ENCODE measurements at places on chromosomes 7 and 10. TPM values are rescaled to one million over a fixed set of nuclear protein-coding genes. Genes with fewer than 3 reads are reported as not detected.

DNA sequence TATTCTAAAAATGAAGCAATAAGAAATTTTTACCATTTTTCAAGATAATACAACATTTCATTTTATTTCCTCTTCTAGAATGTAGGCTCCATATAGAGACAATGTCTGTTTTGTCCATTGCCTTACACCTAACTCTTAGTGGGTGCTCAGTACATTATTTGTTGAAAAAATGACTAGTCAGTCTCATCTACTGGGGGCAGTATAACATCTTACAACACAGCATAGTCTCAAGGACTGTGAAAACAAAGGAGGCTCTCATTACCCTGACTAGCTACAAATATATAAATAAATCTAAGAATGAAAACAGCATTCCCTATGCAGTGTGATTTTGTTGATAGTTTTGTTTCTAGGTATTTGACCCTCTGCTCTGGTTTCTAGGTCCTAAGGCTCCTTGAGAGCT lies 11.6 kb downstream of the CRPPA start:
- H3K27me3 ChIP-seq: no peaks in the 10 kb centered on the region
- H3K27ac ChIP-seq: no peak overlapping the region
- no peak for DNase-seq
- H3K36me3 ChIP-seq: no peaks in the 10 kb centered on the region
- no peaks in the 10 kb centered on the region for H3K4me1 ChIP-seq

DNA sequence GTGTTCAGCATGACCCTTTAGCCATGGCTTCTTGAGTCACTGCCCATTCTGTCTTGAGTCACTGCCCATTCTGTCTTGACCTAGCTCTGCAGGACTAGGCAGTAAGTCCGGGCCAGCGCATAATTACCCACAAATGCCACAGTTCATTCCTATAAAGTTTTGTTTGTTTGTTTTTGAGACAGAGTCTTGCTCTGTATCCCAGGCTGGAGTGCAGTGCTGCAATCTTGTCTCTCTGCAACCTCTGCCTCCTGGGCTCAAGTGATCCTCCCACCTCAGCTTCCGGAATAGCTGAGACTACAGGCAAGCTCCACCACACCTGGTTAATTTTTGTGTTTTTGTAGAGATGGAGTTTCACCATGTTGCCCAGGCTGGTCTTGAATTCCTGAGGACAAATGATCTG lies 32.7 kb upstream of the TARP start:
- DNase-seq: no peak
- no peak overlapping the region for H3K27ac ChIP-seq
- H3K4me3 ChIP-seq: no peak overlapping the region
- H3K36me3 ChIP-seq: no peaks in the 10 kb centered on the region

DNA sequence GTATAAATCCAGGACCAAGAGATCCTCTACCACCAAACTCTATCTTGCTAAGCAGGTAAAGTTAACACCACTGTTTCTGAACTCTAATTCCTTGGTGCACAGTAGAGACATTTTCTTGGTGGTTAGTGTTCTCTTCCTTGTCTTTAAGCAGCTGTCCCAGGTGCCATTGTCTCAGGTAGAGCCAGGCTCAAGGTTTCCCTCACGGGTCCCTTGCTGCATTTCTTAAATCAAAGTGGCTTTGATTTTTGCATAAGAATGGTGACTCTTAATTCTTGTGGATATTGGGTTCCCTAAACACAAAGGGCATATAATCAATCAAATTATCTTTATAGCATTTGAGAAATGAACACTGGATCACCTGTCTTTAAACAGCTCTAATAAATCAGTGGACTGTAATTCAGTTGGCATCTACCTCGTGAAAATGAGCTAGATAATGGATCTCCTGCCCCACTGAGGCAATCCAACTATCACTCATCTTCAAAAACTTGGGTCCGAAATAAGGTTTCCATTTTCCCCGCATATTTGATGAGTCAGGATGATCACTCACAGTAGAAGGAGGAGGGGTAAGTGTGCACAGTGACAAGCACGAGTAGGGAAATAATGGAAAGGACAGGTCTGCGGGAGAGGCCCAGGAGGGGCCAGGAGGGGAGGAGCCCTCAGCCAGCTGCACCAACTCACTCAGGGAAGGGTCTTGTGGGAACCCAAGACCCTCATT lies 2.4 kb downstream of the ABCC2 start:
- no peak for DNase-seq
- H3K4me1 ChIP-seq: no peaks in the 10 kb centered on the region
- H3K36me3 ChIP-seq: no peaks in the 10 kb centered on the region

DNA sequence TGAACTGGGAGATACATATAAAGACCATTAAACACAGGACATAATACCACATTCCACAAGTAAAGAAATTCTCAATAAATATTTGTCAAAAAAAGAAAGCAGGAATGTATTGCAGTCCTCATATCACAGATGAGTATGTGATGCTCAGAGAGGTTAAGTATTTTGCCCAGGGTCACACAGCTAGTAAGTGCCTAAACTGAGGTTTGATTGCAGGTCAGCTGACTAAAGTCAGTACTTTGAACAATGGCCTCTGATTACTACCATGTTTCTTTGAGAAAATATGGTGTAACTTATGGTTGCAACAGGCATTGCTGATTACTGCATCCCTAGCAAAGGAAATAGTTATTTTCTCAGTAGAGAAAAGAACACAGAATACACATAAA lies 267.1 kb downstream of the ELMO1 start:
- H3K4me3 ChIP-seq: no peak overlapping the region
- H3K27me3 ChIP-seq: no peaks in the 10 kb centered on the region
- no peaks in the 10 kb centered on the region for H3K36me3 ChIP-seq
- DNase-seq: no peak
- H3K4me1 ChIP-seq: no peaks in the 10 kb centered on the region
- no peak overlapping the region for H3K27ac ChIP-seq

Gene SPDYE1
- total RNA-seq: 0.13 TPM

Gene INSYN2A
- total RNA-seq: not detected

- no peak overlapping the region for H3K27ac ChIP-seq
- no peak for DNase-seq
- H3K4me1 ChIP-seq: no peaks in the 10 kb centered on the region
- no peak overlapping the region for H3K4me3 ChIP-seq
These were observed 246.6 kb downstream of the ADRA2A start for GRCh38 chr10:111323389-111323966.

DNA sequence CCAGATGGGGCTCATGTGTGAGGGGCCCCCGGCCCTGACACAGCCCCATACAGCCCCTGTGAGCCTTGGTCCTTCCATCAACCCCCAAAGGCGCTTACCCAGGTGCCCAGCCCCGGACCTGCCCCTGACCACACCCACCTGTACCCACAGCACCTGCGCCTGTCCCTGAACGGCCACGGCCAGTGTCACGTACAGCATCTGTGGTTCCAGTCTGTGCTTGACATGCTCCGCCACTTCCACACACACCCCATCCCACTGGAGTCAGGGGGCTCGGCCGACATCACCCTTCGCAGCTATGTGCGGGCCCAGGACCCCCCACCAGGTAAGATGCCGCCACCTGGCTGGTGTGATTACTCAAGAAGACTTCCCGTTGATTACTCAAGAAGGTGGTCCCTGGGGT lies 33.5 kb downstream of the SH2B2 start:
- DNase-seq: no peak
- H3K27me3 ChIP-seq: no peaks in the 10 kb centered on the region
- H3K27ac ChIP-seq: no peak overlapping the region
- no peaks in the 10 kb centered on the region for H3K36me3 ChIP-seq
- no peak overlapping the region for H3K4me3 ChIP-seq

- H3K4me1 ChIP-seq: no peaks in the 10 kb centered on the region
- no peaks in the 10 kb centered on the region for H3K27me3 ChIP-seq
- H3K27ac ChIP-seq: no peak overlapping the region
- DNase-seq: no peak
These were observed 162.4 kb upstream of the MDFIC start for GRCh38 chr7:114759347-114760062.

GRCh38 chr7:100053215-100053614 lies 3.6 kb downstream of the ZSCAN21 start:
- peaks cover 21% of the 10 kb centered on the region for H3K36me3 ChIP-seq
- no peak overlapping the region for H3K4me3 ChIP-seq
- H3K27ac ChIP-seq: no peak overlapping the region
- DNase-seq: peak; percentile 13
- H3K4me1 ChIP-seq: peaks cover 13% of the 10 kb centered on the region
- no peaks in the 10 kb centered on the region for H3K27me3 ChIP-seq

- H3K36me3 ChIP-seq: no peaks in the 10 kb centered on the region
- no peaks in the 10 kb centered on the region for H3K4me1 ChIP-seq
- no peak overlapping the region for H3K27ac ChIP-seq
- DNase-seq: no peak
These were observed 196.5 kb downstream of the PHF14 start for GRCh38 chr7:11170175-11170574.

DNA sequence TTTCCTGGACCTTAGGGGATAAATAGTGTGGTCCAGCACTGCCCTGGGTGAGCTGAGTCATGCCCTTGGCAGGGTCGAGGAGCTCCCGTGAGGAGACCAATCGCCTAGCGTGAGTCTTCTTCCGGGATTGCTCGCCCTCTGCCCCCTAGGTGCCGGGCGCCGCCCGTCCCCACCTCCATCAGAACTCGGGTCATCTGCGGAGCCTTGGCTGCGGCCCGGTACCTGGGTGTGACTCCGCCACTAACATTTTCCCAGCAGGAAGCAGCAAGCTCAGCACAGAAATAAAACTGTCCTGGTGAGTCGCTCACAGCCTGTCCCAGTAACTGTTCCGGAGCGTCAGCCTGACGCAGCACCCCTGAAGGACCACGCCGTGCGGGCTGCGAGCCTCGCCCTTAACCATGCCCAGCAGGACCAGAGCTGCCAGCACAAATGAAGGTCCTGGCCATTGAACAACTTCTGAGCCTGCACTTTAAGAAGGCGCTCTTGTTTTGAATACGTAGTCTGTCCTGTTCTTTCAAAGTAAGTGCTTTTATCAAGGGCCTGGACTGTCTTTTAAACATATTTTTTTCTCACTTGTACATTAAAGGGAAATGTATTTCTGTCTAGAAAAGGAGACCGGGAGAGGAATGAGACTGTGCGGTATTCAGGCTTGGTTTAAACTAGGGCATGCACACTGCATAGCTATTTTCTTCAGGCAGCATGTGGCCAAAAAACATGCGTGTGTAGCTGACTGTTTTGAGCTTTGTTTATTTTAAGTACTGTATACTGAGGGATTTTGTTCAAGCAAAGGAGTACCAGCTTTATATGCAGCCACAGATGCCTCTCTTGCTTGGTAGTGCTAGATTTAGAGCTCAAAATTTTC lies 136.7 kb downstream of the HECW1 start:
- H3K4me1 ChIP-seq: no peaks in the 10 kb centered on the region
- no peaks in the 10 kb centered on the region for H3K27me3 ChIP-seq
- no peaks in the 10 kb centered on the region for H3K36me3 ChIP-seq
- H3K4me3 ChIP-seq: no peak overlapping the region
- no peak for DNase-seq

DNA sequence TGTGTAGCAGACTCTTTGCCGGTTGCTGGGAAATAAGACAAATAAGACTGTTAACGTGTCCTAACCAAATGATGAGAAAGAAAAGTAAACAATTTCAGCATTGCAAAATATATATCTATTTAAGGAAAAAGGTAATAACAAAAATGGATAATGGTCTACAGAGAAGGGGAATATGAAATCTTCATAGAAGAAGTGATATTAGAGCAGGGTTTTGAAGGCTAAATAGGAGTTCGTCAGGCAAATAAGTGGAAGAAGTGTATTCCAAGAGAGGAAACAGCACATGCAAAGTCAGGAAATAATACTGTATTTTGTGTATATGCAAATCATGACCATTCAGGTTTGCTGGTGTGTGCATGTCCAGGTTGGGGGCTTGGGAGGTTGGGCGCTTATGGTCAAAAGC lies 55.3 kb upstream of the OSBPL3 start:
- H3K36me3 ChIP-seq: no peaks in the 10 kb centered on the region
- no peak overlapping the region for H3K4me3 ChIP-seq
- no peak overlapping the region for H3K27ac ChIP-seq
- no peaks in the 10 kb centered on the region for H3K4me1 ChIP-seq
- DNase-seq: no peak
- H3K27me3 ChIP-seq: no peaks in the 10 kb centered on the region

Gene CCDC7
- total RNA-seq: 36.5 TPM

Gene C10orf62
- 0.85 TPM for total RNA-seq

Gene SFMBT2
- total RNA-seq: 12.2 TPM

GRCh38 chr10:5293691-5294550 lies 70.8 kb upstream of the UCN3 start:
- no peaks in the 10 kb centered on the region for H3K4me1 ChIP-seq
- H3K27me3 ChIP-seq: no peaks in the 10 kb centered on the region
- DNase-seq: peak; percentile 84
- H3K27ac ChIP-seq: peak overlapping the region; percentile 52
- no peak overlapping the region for H3K4me3 ChIP-seq

Gene MMP21
- total RNA-seq: 0.09 TPM

- no peaks in the 10 kb centered on the region for H3K27me3 ChIP-seq
- no peak overlapping the region for H3K27ac ChIP-seq
- DNase-seq: no peak
- H3K4me3 ChIP-seq: no peak overlapping the region
These were observed 434.3 kb downstream of the MDFIC start for GRCh38 chr7:115356139-115356746.

GRCh38 chr10:119209035-119209735 lies 1.8 kb downstream of the GRK5 start:
- no peaks in the 10 kb centered on the region for H3K27me3 ChIP-seq
- H3K4me3 ChIP-seq: peak overlapping the region; percentile 86
- peaks cover 10% of the 10 kb centered on the region for H3K36me3 ChIP-seq

- no peaks in the 10 kb centered on the region for H3K27me3 ChIP-seq
- H3K36me3 ChIP-seq: no peaks in the 10 kb centered on the region
- H3K4me3 ChIP-seq: no peak overlapping the region
- H3K27ac ChIP-seq: peak overlapping the region; percentile 20
- peaks cover 60% of the 10 kb centered on the region for H3K4me1 ChIP-seq
These were observed 16.9 kb downstream of the TSPAN15 start for GRCh38 chr10:69467928-69468750.

- H3K27me3 ChIP-seq: no peaks in the 10 kb centered on the region
- no peak overlapping the region for H3K4me3 ChIP-seq
- no peaks in the 10 kb centered on the region for H3K4me1 ChIP-seq
- no peak for DNase-seq
- no peaks in the 10 kb centered on the region for H3K36me3 ChIP-seq
- H3K27ac ChIP-seq: no peak overlapping the region
These were observed 30.7 kb upstream of the HPSE2 start for GRCh38 chr10:99266383-99266782.

- no peaks in the 10 kb centered on the region for H3K4me1 ChIP-seq
- no peak overlapping the region for H3K4me3 ChIP-seq
- H3K27ac ChIP-seq: no peak overlapping the region
- no peak for DNase-seq
- no peaks in the 10 kb centered on the region for H3K27me3 ChIP-seq
These were observed 70.8 kb upstream of the TEX47 start for GRCh38 chr7:88866265-88866863.
